ENCODE measurements at places on chromosomes 2 and 18. TPM values are rescaled to one million over a fixed set of nuclear protein-coding genes. Genes with fewer than 3 reads are reported as not detected.

The EFR3B gene
- total RNA-seq: 0.39 TPM

The CUL3 gene
- 39.7 TPM for total RNA-seq

The SRD5A2 gene
- not detected for total RNA-seq

The UGT1A4 gene
- total RNA-seq: not detected

The POTEJ gene
- 0.38 TPM for total RNA-seq

The AQP12A gene
- total RNA-seq: not detected

The SETBP1 gene
- total RNA-seq: 6.4 TPM
